ENCODE measurements at places on chromosomes 16 and 17.

GRCh38 chr16:35405526-35405925, 1946.1 kb downstream of the TP53TG3F start:
- no peak for DNase-seq

GRCh38 chr17:7583253-7584109, at the start of gene MPDU1:
Gene MPDU1, plus strand, starts transcription at chr17:7583852. Its CDS starts 11 bp downstream, at chr17:7583863.
- peak; percentile 89 for DNase-seq

- no peak for DNase-seq
These were observed 17.1 kb downstream of the CDH16 start for GRCh38 chr16:66901626-66902025.

- DNase-seq, result no peak
These were observed 21.4 kb upstream of the ZFP90 start for GRCh38 chr16:68517606-68518166.

- no peak for DNase-seq
These were observed 19.4 kb downstream of the GGA3 start for GRCh38 chr17:75241996-75242460.

GRCh38 chr16:78815713-78816112, 716.3 kb downstream of the WWOX start:
- DNase-seq, result no peak

- no peak for DNase-seq
These were observed 12.2 kb upstream of the ELAC2 start for GRCh38 chr17:13030056-13030455.

DNA sequence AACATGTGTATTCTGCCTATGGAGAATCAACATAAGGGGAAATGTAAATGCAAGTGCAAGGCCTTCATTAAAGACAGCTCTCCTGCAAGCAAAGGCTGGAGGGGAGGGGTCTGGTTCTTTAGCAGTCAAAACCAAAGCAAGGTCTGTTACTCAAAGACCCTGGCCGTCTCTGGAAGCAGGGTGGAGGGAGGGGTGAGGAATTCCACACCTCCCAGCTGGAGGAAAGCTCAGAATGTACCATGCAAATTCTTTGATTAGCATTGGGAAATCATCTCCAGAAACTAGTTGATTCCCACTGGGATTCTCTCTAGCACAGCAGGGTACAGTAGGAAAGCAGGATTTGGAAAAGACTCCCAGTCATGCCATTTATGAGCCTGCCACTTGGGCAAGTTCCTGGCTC, 77.3 kb upstream of the ASIC2 start:
- no peak for DNase-seq

DNA sequence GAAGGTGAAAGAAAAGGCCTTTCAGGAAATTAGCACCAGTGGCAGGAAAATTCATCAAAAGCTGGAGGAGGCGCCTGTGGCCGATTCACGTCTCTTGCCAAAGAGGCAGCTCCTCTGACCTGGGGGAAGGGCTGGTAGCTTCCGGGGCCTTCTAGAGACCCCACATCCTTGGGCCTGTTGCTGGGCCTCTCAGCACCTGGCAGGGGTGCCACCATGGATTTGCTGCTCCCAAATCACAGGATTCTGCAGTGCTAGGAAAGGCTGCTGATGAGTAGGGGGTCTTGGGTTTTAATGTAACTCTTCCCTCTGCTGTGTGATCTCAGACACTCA, 11.6 kb upstream of the CBFB start:
- no peak for DNase-seq

- no peak for DNase-seq
These were observed 11.5 kb downstream of the PDP2 start for GRCh38 chr16:66891797-66892196.

DNA sequence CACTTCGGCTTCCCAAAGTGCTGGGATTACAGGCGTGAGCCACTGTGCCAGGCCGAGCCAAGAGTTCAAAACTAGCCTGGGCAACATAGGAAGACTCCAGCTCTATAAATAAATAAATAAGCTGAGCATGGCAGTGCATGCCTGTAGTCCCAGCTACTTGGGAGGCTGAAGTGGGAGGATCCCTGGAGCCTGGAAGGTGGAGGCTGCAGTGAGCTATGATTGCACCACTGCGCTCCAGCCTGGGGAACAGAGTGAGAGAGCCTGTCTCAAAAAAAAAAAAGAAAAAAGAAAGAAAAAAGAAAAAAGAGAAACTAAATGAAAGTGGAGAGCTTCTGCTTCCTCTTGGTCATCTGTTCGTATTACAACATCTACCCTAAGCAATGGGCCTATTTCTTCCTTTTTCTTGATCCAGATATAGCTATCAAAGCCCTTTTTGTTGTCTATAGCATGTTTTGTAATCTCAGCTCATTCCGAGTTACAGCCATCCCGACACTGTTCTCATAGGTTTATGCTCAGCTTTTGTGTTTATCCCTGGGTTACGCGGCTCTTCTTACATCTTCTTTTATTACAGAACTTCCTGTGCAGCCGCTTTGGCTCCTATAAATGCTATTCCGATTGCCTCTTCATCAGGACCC, 14.1 kb upstream of the MAPK3 start:
- no peak for DNase-seq

DNA sequence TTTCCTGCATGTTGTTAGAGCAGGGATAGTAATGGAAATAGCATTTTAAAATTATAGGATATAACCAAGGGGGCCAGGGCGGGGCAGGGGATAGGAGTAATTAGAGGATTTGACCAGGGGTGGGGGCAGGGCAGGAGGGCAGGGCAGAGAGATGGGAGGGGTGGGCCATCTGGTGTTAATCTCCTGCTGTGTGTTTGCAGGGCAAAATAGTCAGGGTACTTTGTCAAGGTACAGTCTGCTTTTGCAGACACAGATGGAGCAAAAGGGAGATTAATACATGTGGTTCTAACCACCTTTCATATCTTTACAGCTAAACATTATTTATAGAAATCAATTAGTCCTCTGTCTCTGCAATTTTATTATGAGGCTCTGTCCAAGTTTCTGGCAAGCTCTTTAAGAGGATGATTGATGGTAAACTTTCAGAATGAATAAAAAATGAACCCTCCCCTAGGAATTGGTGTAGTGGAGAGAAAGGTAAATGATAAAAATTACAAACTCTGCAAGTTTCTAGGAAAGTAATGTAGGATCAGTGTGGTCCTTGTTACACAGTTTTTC, 6.6 kb downstream of the ANKFN1 start:
- DNase-seq, result no peak

- peak; percentile 25 for DNase-seq
These were observed 36.0 kb upstream of the ICAM2 start for GRCh38 chr17:64056269-64057005.

GRCh38 chr17:58621174-58621573, 70.7 kb downstream of the TEX14 start:
- DNase-seq, result no peak

DNA sequence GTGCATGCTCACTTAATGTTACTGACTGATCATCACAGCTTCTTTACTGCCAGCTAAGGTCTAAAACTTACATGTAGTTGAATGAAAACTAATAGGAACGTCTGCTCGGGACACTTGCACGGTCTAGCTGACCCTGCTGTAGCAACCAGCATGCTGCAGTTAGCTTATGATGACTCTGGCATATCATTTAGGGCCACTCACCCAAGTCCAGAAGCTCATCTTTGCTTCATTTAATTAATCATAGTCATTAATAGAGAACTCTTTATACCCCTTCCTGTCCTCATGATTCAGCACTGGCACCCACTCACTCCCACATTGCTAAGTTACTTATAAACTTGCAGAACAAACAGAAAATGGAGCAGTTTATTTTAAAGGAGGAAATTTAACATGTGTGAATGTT, 136.3 kb downstream of the NLK start:
- no peak for DNase-seq

- no peak for DNase-seq
These were observed 9.9 kb downstream of the TNS4 start for GRCh38 chr17:40491486-40491885.

GRCh38 chr17:14417336-14417735, 116.5 kb downstream of the HS3ST3B1 start:
- DNase-seq, result no peak

Data from HuH-7.5 (cell line).